ENCODE measurements at places on chromosomes 2 and 18. TPM values are rescaled to one million over a fixed set of nuclear protein-coding genes. Genes with fewer than 3 reads are reported as not detected.

GRCh38 chr18:3175195-3175758, 44.5 kb downstream of the MYOM1 start:
- H3K27ac ChIP-seq, result no peak overlapping the region
- DNase-seq, result no peak
- H3K4me1 ChIP-seq, result peaks cover 13% of the 10 kb centered on the region
- no peak overlapping the region for H3K4me3 ChIP-seq
- H3K36me3 ChIP-seq, result peaks cover 9% of the 10 kb centered on the region

DNA sequence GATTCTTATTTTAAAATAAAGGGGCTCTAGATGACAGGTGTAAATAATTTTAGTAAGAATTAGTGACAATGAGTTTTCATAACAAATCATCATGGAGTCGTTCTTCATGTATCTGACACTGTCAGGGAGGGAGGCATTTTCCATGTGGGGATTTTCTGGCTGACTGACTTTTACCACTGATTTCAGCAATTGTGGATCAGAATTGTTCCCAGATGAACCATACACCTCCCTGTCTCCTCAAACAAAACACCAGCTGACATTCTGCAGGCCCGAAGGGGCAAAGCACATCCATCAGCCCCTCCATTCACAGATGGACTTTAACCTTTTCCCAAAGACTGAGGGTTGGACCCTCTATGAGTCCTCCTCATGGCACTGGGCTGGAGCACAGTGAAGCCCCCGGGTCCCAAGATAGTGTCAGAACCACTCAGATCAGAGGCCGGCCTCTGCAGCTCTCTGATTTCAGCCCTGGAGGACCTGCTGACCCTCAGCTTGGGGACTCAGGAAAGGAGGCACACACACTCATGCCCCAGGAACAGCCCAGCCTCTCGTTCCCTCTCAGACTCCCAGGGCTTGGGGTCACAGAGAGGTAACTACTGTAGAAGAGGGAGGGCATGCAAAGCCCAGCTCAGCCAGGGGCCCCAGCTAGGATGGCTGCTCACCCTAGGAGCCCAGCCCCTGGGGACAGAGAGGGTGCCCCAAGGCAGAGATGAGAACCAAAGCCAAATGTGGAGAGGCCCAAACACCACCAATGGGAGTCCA, 43.2 kb upstream of the LOXHD1 start:
- H3K4me3 ChIP-seq, result no peak overlapping the region
- no peaks in the 10 kb centered on the region for H3K27me3 ChIP-seq
- peaks cover 5% of the 10 kb centered on the region for H3K4me1 ChIP-seq
- no peak overlapping the region for H3K27ac ChIP-seq
- DNase-seq, result no peak

- H3K27me3 ChIP-seq, result peaks cover 5% of the 10 kb centered on the region
- DNase-seq, result no peak
- H3K36me3 ChIP-seq, result no peaks in the 10 kb centered on the region
- no peak overlapping the region for H3K4me3 ChIP-seq
These were observed 59.4 kb upstream of the SH3RF3 start for GRCh38 chr2:109069331-109070194.

- DNase-seq, result no peak
- H3K27ac ChIP-seq, result no peak overlapping the region
- no peaks in the 10 kb centered on the region for H3K27me3 ChIP-seq
- H3K4me3 ChIP-seq, result no peak overlapping the region
- H3K4me1 ChIP-seq, result no peaks in the 10 kb centered on the region
These were observed 344.9 kb downstream of the DCDC2C start for GRCh38 chr2:4047961-4048891.

DNA sequence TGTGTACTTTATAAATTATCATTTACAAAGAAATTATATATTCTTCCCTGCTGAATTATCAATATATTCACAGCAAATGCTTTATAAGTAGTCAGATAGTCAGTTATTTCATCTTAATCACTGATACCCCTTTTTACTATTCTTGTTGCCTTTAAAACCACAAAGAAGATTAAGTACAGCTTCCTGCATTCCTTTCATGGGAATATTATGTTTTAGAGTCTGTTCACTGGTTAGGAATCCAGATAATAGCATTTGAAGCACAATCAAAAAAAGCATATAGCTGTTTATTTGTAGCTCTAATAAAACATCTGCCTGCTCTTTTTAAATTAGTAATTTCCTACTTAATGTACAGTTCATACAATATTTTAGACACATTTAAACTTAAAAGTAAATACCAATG, 508.9 kb downstream of the FBXO15 start:
- H3K4me3 ChIP-seq, result no peak overlapping the region
- DNase-seq, result no peak
- no peak overlapping the region for H3K27ac ChIP-seq

TCF7L1 gene
- 5.1 TPM for total RNA-seq

GRCh38 chr2:37625156-37625555, 46.3 kb downstream of the CDC42EP3 start:
- no peaks in the 10 kb centered on the region for H3K27me3 ChIP-seq
- no peak overlapping the region for H3K4me3 ChIP-seq
- no peak overlapping the region for H3K27ac ChIP-seq
- H3K4me1 ChIP-seq, result peaks cover 12% of the 10 kb centered on the region
- H3K36me3 ChIP-seq, result no peaks in the 10 kb centered on the region
- no peak for DNase-seq

PPP3R1 gene
- total RNA-seq, result 16.7 TPM

GTF3C2 gene
- 22.3 TPM for total RNA-seq

GRCh38 chr2:99279969-99280695, 20.9 kb downstream of the LYG1 start:
- H3K4me3 ChIP-seq, result no peak overlapping the region
- no peaks in the 10 kb centered on the region for H3K4me1 ChIP-seq
- no peak overlapping the region for H3K27ac ChIP-seq
- no peaks in the 10 kb centered on the region for H3K27me3 ChIP-seq
- H3K36me3 ChIP-seq, result peaks cover 10% of the 10 kb centered on the region

All from muscle of leg (tissue), 16 donors.